Eye (tissue), 1 donor: ENCODE measurements at places on chromosomes 4 and X.

GRCh38 chr4:142243255-142243654, 602.8 kb downstream of the INPP4B start:
- DNase-seq, result no peak

DNA sequence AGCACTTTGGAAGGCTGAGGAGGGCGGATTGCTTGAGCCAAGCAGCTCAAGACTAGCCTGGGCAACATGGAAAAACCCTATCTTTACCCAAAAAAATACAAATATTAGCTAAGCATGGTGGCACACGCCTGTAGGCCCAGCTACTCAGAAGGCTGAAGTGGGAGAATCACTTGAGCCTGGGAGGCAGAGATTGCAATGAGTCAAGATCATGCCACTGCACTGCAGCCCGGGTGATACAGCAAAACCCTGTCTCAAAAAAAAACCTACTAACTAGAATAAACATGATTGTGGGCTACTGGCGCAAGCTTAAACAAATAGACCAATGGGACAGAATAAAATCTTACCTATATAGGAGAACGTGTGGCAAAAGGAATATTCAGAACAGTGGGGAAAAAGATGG, 7.3 kb downstream of the CDKL2 start:
- no peak for DNase-seq

GRCh38 chrX:123756320-123756719, 23.5 kb upstream of the THOC2 start:
- DNase-seq, result no peak

GRCh38 chr4:2141762-2142451, 82.8 kb downstream of the NAT8L start:
- peak; percentile 2 for DNase-seq

GRCh38 chr4:141654098-141654497, 17.7 kb downstream of the IL15 start:
- peak; percentile 18 for DNase-seq

GRCh38 chr4:72997409-72997808, 72.1 kb downstream of the COX18 start:
- no peak for DNase-seq

GRCh38 chrX:80430826-80431504, 10.7 kb downstream of the TENT5D start:
- DNase-seq, result no peak

GRCh38 chrX:139179592-139179991, 350.9 kb upstream of the F9 start:
- no peak for DNase-seq

- no peak for DNase-seq
These were observed 605.8 kb upstream of the TENM3 start for GRCh38 chr4:181637186-181638105.

GRCh38 chr4:94814237-94814636, 56.5 kb downstream of the BMPR1B start:
- no peak for DNase-seq

DNA sequence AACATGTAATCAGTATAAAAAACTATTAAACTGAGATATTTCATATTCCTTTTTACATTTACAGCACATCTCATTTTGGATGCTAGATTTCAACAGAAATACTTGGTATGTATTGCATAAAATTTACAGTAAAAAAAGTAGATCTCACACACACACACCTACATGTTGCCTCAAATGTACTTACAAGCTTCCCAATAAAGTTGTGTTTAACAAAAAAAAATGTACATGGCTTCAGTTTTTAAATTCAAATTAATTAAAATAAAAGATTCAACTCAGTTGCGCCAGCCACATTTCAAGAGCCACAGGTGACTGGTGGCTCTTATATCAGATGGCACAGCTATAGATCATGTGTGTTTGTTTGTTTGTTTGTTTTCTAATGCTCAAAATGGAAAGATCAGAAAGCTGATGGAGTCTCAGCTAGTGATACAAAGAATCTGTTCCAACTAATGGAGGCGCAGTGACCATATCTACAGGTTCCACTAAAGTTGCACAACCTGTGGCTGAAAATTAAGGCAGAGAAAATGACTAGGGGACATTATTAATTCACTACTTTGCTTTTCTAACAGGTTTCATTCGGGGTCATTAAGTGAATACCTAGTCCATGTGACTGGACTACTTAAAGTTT, 45.0 kb downstream of the RBM47 start:
- no peak for DNase-seq
